GM18507 (cell line): ENCODE measurements at places on chromosomes 2 and 18.

DNA sequence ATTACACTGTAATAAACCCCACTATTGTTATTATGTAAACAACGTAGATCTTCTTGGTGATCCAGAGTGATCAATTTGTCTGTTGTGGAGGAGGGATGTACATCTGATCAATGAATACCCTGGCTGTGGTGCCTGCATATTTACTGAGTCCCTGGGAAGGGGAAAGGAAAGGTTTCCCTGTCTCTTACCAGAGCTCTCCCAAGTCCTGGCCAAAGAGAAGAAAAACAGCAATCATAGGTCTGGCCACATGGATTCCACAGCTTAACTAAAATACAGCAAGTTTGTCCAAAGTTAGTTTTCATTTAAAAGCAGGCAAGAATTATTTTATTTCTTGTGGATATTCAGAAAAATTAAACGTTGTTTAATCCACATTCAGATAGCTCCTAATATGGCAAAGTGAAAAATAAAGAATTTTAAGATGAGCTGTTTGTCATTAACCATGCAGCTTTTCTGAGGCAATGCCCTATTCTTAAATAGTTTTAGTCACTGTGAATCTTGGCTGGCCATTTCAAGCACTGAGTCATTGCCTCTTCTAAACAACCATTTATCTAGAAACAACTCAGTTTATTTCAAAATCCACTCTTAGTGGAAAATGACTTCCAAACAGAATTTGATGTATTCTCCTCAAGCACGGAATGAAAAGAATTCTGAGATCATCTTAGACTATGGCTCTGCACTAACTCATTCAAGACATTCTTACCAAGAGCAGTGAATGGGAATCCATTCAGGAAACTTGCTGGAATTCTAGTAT, 1004.4 kb upstream of the CDH2 start:
- no peak for DNase-seq

DNA sequence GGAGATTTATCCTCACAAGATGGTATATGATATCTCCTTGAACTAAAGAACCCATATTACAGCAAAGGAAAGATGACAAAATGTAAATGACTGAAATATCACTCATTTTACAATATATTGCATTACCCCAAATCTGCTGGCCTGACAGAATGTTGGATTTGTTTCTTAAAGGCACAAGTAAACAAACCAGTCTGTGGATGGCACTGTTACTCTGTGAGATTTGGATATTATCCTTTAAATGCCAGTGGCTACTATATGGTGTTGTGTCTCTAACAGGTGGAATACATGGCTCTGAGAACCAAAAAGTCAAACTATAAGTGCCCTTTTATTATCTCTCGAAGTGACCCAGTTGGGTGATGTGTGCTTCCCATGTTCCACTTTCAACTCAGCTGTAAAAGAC, 125.7 kb downstream of the PDE1A start:
- DNase-seq, result no peak

GRCh38 chr18:51398104-51398503, 200.6 kb upstream of the MEX3C start:
- DNase-seq, result no peak

- no peak for DNase-seq
These were observed 90.2 kb upstream of the SPATS2L start for GRCh38 chr2:200216310-200216709.

- DNase-seq, result no peak
These were observed 1915.0 kb upstream of the CELF4 start for GRCh38 chr18:39480494-39481195.

DNA sequence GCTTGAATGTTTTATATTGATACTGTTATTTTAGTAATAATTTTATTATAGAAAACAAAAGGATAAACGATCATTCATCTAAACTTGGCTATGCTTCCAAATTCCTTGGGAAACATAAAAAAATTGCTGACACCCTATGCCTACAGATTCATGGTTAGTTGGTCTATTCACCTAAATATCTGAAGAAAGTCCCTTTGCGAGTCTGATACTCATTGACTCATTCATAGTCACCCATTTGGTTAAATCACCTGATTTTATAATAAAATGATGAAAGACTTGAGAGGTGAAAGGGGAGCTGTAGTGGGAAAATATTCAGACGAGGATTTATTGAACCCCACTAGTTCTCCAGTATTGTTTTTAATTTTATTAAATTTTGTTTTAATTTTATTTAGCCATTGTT, 112.0 kb downstream of the PTPN4 start:
- no peak for DNase-seq

DNA sequence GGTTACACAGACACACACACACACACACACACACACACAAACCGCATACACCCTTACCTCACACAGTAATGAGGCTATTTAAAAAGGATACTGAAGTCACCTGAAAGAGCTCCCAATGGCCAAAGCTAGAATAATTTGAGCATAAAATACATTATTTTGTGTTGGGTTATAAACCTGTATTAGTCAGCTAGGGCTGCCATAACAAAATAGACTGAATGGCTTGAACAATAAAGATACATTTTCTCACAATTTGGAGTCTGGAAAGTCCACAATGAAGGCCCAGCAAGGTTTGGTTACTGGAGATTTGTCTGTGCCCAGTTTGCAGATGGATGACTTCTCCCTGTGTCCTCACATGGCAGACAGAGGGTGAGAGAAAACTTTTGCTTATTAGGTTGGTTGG, 605.4 kb upstream of the REG3G start:
- no peak for DNase-seq
